Psoas muscle (tissue), 8 donors: ENCODE measurements at places on chromosomes 7 and 10. TPM values are rescaled to one million over a fixed set of nuclear protein-coding genes. Genes with fewer than 3 reads are reported as not detected.
A peak's percentile ranks its signal among the peaks of the same experiment; 100 is the strongest.

GRCh38 chr10:119511828-119512515 is 30.5 kb downstream of the RGS10 start:
- DNase-seq, result no peak

GRCh38 chr10:23399701-23400144 is 39.2 kb upstream of the OTUD1 start:
- peak; percentile 63 for DNase-seq

The VWA2 gene
- not detected for polyA plus RNA-seq

DNA sequence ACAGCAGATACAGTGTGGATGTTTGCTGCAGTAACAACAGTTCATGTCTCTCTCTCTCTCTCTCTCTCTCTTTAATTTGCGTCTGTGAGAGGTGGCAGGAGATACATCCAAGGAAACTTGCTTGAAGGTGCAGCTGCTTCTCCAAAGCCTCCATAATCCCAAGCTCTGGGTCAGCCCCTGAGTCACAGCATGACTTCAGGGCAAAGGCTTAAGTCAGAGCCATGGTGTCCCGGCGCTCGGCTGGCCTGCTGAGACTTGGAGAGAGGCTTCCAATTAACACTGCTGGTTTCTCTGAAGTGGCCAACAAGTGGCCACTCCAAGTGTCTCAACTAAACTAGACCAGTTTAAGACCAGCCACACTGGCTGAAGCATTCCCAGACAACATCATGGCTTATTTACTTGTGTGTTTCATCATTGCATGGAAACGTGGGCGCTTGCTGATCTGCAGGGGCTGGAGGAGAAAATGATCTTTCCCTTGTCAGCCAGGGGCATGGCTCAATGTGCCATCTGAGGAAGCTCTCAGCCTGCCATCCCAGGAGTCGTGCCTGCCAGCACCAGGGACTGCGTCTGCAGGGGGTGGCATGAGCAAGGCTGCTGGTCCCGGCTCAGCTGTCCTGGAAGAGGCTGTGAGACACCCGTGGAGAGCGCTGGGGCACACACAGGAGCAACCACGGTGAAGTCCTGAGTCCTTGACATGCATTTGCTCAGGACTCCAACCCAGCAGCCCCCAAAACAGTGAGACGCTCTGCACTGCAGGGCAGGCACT is 254.2 kb downstream of the COBL start:
- no peak for DNase-seq

- no peak for DNase-seq
Observed at GRCh38 chr10:73478636-73479035, 17.2 kb downstream of the PPP3CB start.

DNA sequence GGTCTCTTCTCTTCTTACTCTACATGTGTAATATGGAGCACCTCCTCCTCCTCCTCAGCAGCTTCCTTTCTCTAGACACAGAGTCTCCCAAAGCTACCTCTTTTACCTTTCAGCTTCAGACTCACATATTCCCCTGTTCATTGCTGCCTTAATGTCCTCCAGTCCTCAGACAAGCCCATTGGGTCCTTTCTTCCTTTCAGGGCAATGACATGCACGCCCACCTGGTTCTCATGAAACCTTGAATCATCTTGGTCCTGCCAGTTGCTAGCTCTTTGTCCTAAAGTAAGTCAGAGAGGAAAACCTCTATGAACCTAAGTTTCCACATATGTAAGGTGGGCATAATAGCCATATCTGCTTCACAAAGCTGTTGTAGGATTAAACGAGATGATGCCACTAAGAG is 227.0 kb downstream of the RPS24 start:
- no peak for DNase-seq

- DNase-seq, result no peak
Observed at GRCh38 chr10:94315975-94316464, 46.7 kb downstream of the NOC3L start.

GRCh38 chr7:47549397-47549796 is 32.5 kb downstream of the TNS3 start:
- DNase-seq, result peak; percentile 26

- no peak for DNase-seq
Observed at GRCh38 chr7:29119538-29119937, 26.8 kb downstream of the CPVL start.

The SH2D4B gene
- polyA plus RNA-seq, result not detected

DNA sequence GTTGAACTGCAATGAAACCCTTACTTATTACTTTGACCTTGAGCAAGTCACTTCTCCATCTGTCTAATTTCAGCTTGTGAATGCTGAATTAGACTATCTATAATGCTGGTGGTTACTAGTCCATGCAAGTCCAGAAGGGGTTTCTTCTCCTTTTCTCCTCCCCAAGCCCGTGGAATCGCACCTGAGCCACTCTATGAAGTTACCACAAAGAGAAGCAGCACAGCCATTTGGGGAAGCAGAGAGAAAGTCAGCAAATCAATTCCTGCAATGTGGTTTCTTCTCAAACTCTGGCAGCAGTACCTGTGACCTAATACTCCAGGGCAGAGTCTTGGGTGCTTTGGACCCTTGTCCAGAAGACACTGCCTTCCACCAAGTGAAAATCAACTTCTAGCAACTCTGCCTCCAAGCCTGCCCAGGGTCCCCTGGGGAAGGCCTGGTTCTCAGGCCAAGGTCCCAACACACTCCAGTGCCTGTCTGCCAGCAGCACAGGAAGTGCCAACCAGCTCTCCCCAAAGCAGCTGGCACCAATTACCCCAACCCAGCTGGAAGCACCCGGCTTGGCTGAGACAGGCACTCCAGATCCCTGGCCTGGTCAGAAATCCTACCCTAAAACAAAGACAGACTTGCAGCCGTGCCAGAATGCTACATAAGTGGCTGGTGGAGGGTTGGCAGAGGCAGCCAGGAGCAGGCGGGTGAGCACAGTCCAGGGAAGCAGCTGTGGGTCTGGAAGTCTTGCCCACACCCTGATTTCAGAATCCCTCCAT is 200.3 kb downstream of the LSM5 start:
- no peak for DNase-seq

GRCh38 chr10:52488606-52489485 is 174.8 kb downstream of the DKK1 start:
- no peak for DNase-seq

GRCh38 chr7:84714765-84715164 is 472.1 kb downstream of the SEMA3D start:
- DNase-seq, result no peak

The RADIL gene
- 3.8 TPM for polyA plus RNA-seq

The PRKAR2B gene
- 1.7 TPM for polyA plus RNA-seq

DNA sequence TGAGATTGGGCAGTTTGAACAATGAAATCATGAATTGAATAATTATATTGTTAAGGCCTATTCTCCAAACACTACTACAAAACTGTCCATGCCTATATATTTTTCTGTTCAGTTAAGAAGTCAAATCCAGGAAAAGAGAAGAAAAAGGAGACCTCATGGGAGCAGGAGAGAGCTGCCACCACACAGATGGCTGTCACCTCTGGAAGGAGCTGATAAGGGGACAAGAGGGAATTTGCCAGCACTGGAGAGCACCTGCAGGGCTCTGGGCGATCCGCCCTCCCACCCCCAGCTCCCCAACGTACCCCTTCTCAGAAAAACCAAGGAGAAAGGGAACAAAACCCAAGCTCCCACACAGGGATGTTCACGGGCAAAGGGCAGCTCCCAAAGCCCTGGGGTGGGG is 227.8 kb downstream of the TNS3 start:
- no peak for DNase-seq

- no peak for DNase-seq
Observed at GRCh38 chr7:129865925-129866201, 86.9 kb downstream of the UBE2H start.

- DNase-seq, result no peak
Observed at GRCh38 chr10:9745158-9745557, 1272.5 kb upstream of the CELF2 start.

The ACTL6B gene
- polyA plus RNA-seq, result not detected

- no peak for DNase-seq
Observed at GRCh38 chr10:3336673-3337293, 164.2 kb upstream of the PITRM1 start.

GRCh38 chr10:94630017-94630688 is 53.4 kb upstream of the CYP2C18 start:
- DNase-seq, result no peak

GRCh38 chr10:98980353-98980752 is 255.3 kb downstream of the HPSE2 start:
- DNase-seq, result no peak

DNA sequence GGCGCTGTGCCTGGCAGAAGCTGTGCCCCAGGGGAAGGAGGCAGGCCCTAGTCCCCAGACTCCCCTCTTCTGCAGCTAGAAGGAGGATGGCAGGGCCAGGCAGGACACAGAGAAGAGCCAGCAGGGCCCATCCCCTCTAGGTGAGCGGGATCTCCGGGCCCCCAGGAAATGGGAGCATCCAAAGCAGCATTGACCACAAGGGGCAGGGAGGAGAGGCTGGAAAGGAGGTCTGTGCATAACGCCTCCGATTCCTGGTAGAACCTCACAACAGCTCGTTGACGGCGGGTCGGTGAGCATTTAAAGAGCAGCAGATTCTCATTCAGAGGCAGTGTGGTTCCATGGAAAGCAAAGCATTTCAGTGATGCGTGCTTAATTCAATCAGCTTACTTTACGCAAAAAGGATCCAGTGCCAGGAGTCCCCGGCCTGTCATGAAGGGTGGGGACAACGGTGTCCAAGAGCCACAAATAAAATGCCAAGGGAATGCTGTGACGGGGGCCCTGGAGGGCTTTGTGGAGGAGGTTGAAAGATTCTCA is 41.0 kb downstream of the CLRN3 start:
- no peak for DNase-seq

GRCh38 chr10:47027108-47027783 is 116.0 kb downstream of the PTPN20 start:
- DNase-seq, result peak; percentile 11

- no peak for DNase-seq
Observed at GRCh38 chr10:104434601-104435000, 81.0 kb downstream of the CFAP58 start.
